Spleen (tissue), 13 donors: ENCODE measurements at places on chromosomes 6 and 20. TPM values are rescaled to one million over a fixed set of nuclear protein-coding genes. Genes with fewer than 3 reads are reported as not detected.
A peak's percentile ranks its signal among the peaks of the same experiment; 100 is the strongest.

DNA sequence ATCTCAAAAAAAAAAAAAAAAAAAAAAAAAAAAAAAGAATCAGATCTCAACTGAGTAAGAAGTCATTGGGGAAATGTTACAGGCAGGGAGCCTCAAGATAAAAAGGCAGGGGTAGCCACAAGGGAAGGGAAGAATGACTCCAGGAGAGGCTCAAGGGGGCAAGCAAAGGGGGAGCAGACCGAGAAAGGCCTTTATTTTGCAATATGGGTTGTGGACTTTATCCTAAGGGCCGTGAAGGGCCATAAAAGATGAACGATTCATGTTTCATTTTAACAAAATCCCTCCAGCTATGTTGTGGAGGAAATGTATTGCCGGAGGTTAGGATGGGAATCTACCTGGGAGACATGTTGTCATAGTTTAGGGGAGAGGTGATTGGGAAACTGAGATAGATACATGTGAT is 25.8 kb upstream of the SEC63 start:
- H3K4me1 ChIP-seq: no peaks in the 10 kb centered on the region
- DNase-seq: no peak
- H3K36me3 ChIP-seq: no peaks in the 10 kb centered on the region
- H3K27ac ChIP-seq: no peak overlapping the region
- no peak overlapping the region for H3K4me3 ChIP-seq

- no peaks in the 10 kb centered on the region for H3K4me1 ChIP-seq
- H3K27ac ChIP-seq: no peak overlapping the region
- no peaks in the 10 kb centered on the region for H3K36me3 ChIP-seq
- H3K27me3 ChIP-seq: no peaks in the 10 kb centered on the region
Measured at GRCh38 chr6:11953641-11954040, 58.5 kb upstream of the HIVEP1 start.

DNA sequence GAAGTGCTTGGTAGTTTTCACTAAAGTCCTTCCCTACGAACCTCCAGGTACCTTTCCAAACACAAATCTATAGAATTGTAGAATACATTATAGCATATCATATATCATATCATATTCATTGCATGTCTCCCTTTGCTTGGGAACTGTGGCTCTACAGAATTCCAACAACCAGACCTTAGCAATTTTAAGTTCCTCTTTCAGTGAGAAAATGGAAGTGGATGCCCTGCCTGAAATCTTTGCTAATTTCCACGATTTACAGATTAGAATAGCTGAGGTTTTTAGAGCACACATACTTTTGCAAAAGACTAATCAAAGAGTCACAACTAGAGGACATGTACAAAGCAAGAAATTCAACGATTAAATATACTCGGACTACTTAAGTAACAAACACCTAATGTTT is 78.6 kb downstream of the TNFRSF21 start:
- H3K27me3 ChIP-seq: no peaks in the 10 kb centered on the region
- H3K4me3 ChIP-seq: no peak overlapping the region
- no peaks in the 10 kb centered on the region for H3K4me1 ChIP-seq

DNA sequence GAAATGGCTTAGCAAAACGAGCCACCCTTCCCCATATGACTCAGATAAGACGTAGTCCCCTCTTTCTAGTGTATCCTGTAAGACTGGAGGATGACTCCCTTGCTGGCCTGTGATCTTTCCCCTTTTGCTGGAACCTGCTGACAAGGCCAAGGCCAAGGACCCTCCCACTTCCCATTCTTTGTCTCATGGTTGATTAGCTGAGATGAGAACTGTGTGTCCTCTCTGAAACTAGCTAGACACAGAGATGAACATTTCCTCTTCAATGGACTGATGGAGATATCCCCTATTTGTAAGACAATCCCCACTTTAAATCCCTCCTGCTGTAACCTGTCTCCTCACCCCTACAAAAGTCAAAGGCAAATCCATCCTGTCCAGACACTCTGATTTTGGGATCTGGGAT is 33.4 kb upstream of the SCRT2 start:
- H3K4me1 ChIP-seq: no peaks in the 10 kb centered on the region
- no peak overlapping the region for H3K4me3 ChIP-seq
- DNase-seq: peak; percentile 4

- no peak for DNase-seq
- no peaks in the 10 kb centered on the region for H3K27me3 ChIP-seq
- H3K4me1 ChIP-seq: no peaks in the 10 kb centered on the region
- no peak overlapping the region for H3K4me3 ChIP-seq
- H3K36me3 ChIP-seq: no peaks in the 10 kb centered on the region
Measured at GRCh38 chr6:162442687-162443086, 284.9 kb downstream of the PRKN start.

DNA sequence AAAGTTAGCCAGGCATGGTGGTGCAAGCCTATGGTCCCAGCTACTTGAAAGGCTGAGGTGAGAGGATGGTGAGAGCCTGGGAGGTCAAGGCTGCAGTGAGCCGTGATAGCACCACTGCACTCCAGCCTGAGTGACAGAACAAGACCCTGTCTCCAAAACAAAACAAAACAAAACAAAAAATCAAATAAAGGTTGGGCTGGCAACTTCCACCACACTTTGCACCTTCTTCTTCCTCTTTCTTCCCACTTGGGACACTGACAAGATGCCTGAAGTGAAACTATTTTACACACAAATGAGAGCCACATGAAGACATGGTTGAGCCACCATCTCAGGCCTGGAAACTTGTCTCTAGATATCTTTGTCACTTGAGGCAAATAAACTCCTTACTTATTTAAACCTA is 53.8 kb upstream of the CCDC28A start:
- no peaks in the 10 kb centered on the region for H3K36me3 ChIP-seq
- no peaks in the 10 kb centered on the region for H3K27me3 ChIP-seq
- H3K27ac ChIP-seq: peak overlapping the region; percentile 74
- no peak overlapping the region for H3K4me3 ChIP-seq

DNA sequence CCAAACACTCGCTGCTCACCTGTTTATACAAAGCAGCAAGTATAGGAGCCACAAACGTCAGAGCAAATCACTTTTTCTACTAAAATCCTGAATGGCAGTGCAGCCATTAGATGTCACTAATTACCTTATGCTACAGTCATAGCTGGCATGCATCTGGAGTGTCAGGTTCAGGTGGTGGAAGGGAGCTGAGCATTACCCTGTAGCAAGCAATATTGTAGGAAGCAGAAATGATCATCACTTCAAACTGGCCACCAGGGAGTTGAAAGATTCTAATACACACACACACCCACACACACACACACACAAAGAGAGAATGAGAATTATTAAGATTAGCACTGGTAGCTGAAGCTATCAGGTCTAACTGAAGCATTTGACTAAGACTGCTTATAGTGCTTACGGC is 75.8 kb downstream of the EFHC1 start:
- DNase-seq: no peak
- no peaks in the 10 kb centered on the region for H3K27me3 ChIP-seq
- peak overlapping the region; percentile 82 for H3K27ac ChIP-seq
- H3K4me1 ChIP-seq: peaks cover 28% of the 10 kb centered on the region
- no peaks in the 10 kb centered on the region for H3K36me3 ChIP-seq

GRCh38 chr6:145506136-145506535 is 229.2 kb downstream of the EPM2A start:
- H3K4me1 ChIP-seq: no peaks in the 10 kb centered on the region
- H3K4me3 ChIP-seq: no peak overlapping the region
- H3K27ac ChIP-seq: no peak overlapping the region

DNA sequence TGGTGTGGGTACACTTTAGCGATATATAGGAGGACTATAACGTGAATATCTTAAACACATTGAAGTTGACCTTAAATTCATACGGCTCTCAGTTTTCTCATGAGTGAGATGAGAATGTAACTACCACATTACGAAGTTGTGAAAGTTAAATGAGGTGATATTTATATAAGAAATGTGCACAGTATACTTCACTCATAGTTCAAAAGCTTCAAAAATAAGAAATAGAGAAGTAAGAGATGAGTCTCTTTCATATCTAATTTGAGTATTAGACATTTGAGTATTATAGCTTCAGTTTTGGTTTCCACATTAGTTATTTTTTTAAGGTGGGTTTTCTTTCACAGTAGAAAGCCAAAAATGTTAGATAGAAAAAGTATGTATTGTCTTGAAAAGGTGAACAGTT is 183.3 kb downstream of the NKAIN2 start:
- no peak overlapping the region for H3K27ac ChIP-seq
- H3K4me3 ChIP-seq: no peak overlapping the region
- H3K27me3 ChIP-seq: no peaks in the 10 kb centered on the region
- H3K36me3 ChIP-seq: no peaks in the 10 kb centered on the region
- DNase-seq: no peak

- peak overlapping the region; percentile 39 for H3K27ac ChIP-seq
- H3K36me3 ChIP-seq: peaks cover 4% of the 10 kb centered on the region
- H3K27me3 ChIP-seq: no peaks in the 10 kb centered on the region
- DNase-seq: no peak
Measured at GRCh38 chr6:42263165-42263728, 45.6 kb upstream of the MRPS10 start.

MCCD1 gene
- not detected for total RNA-seq

SRSF12 gene
- not detected for total RNA-seq
